ENCODE measurements at places on chromosomes 1 and 21. TPM values are rescaled to one million over a fixed set of nuclear protein-coding genes. Genes with fewer than 3 reads are reported as not detected.

The TMCO2 gene
- not detected for polyA plus RNA-seq

The GUCA2B gene
- polyA plus RNA-seq: not detected

The CAMK2N1 gene
- 5.9 TPM for polyA plus RNA-seq

The DOP1B gene
- polyA plus RNA-seq: 11.3 TPM

The LAMB3 gene
- polyA plus RNA-seq: 0.81 TPM

The SYT11 gene
- polyA plus RNA-seq: 12.9 TPM

The NGF gene
- 2.5 TPM for polyA plus RNA-seq

The OR2L2 gene
- not detected for polyA plus RNA-seq

The TLCD4 gene
- polyA plus RNA-seq: 14.0 TPM

The SYNC gene
- 51.6 TPM for polyA plus RNA-seq

The ETV3L gene
- polyA plus RNA-seq: not detected

The COG2 gene
- polyA plus RNA-seq: 23.9 TPM

The RUNX3 gene
- 0.72 TPM for polyA plus RNA-seq

The RPL5 gene
- 2,343 TPM for polyA plus RNA-seq

The PATJ gene
- 3.7 TPM for polyA plus RNA-seq

The RPE65 gene
- polyA plus RNA-seq: not detected

The CR1L gene
- not detected for polyA plus RNA-seq

The S100A12 gene
- 1.0 TPM for polyA plus RNA-seq

The FMN2 gene
- polyA plus RNA-seq: 0.23 TPM

The CENPF gene
- 22.4 TPM for polyA plus RNA-seq

The MTMR11 gene
- 10.0 TPM for polyA plus RNA-seq

The OR11L1 gene
- not detected for polyA plus RNA-seq

The MSH4 gene
- 0.67 TPM for polyA plus RNA-seq

The SLC1A7 gene
- 0.41 TPM for polyA plus RNA-seq

The LYPLA2 gene
- polyA plus RNA-seq: 32.3 TPM

The OR2W3 gene
- polyA plus RNA-seq: 0.56 TPM

The PLEKHN1 gene
- polyA plus RNA-seq: 0.13 TPM

The TRIM45 gene
- 19.6 TPM for polyA plus RNA-seq

The SPRR2A gene
- polyA plus RNA-seq: not detected

The CYYR1 gene
- polyA plus RNA-seq: 16.7 TPM

The KLHDC9 gene
- 0.86 TPM for polyA plus RNA-seq

The VPS26C gene
- 33.6 TPM for polyA plus RNA-seq

The AKR1A1 gene
- polyA plus RNA-seq: 77.2 TPM

The PYHIN1 gene
- polyA plus RNA-seq: 0.23 TPM
